ENCODE measurements at places on chromosomes 5 and 9.

DNA sequence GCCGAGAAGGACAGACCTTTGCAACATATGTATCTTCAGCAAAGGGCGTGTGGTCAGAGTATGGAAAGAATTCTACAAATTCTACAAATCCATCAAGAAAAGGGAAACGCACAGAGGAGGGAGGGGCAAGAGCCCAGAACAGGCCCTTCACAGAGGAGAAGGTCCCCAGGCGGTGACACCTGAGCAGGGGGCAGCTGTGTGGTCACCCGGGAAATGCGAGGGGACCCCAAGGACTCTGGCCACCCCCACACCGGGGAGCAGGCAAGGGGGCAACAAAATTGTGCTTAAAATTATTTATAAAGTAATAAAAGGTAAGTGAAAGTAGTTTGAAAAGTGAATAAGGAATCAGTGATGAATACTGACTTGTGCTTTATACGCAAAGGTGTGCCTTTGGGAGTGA is 17.6 kb downstream of the NACC2 start:
- no peak for DNase-seq

GRCh38 chr5:34802834-34803563 is 36.0 kb upstream of the TTC23L start:
- no peak for DNase-seq

DNA sequence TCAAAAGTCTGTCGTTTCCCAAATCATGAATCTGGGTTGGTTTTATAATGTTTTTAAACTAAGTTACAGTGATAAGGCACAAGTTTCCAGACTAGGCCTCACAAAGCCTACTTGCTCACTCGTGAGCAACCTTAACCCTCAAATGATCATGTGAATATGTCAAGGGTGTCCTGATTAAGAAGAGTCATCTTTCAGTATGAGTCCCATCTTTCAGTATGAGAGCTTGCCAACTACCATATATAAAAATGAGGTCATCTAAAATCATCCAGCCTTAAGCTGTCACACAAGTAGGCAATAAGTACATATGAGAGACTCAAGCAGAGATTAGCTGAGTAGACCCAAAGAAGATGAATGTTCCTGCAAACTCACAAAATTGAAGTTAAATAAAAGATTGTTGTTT is 668.4 kb upstream of the FAM174A start:
- DNase-seq: no peak

- DNase-seq: no peak
Observed at GRCh38 chr9:104911032-104911607, 16.8 kb downstream of the ABCA1 start.

- no peak for DNase-seq
Observed at GRCh38 chr5:158591301-158591863, 508.3 kb downstream of the EBF1 start.

DNA sequence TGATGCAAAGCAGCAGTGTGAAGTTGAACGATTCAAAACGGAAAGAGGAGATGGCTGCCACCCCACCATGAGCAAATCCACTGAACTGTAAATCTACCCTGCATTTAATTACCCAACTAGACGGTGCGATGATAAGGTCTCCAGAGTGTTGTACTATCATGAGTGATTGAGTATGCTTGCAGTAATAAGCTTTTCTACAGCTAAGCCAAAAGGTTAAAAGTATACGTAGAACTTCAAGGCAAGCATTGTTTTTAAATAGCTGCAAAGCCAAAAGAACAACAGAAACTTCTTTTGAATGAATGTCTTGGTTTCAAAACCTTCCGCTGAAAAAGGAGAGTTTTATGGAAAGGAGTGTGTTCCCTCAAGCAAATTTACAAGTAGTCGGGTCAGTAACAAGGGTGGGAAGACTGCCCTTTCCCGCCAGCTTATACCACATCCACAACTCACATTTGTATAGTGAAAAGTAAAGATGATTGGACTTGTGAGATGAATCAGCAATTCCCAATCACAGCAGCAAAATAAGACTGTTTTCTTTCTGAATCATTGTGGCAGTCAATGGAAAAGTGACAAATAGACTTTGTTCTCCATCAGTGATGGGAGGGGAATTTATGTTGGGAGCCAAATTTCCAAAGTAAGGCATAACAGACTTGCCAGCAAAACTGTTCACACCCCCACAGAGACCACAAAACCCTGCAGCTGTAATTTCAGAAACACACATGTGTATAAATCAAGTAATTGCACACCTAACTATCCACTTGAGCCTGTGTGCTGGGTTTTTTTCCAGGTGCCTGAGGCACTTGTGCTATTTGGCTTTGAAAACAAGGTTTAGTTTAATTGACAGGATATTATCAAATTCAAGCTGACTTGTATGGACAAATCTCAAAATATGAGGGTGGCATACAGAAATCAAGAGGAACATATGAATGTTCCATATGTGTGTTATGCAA is 407.7 kb upstream of the GRAMD2B start:
- no peak for DNase-seq

DNA sequence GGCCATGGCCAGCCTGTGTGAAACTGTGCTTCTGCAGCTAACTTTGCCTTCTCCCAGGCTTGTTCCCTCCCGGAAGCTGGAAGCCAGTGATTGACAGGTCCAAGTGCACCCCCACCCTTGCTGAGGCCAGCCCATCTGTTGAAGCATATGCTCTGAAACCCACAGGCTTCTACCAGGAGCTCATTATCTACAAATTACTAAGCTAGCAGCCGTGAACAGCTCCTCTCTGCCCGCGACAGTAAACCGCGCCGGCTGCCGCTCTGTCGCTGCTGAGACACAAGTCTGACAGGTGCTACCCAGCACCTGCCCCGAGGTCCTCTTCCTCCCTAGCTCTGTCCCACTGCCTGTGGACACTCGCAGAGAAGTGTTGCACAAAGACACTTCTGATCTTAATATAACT is 490.9 kb downstream of the GADD45G start:
- no peak for DNase-seq

- DNase-seq: no peak
Observed at GRCh38 chr5:111389390-111390082, 122.8 kb downstream of the STARD4 start.

- no peak for DNase-seq
Observed at GRCh38 chr5:72938206-72938605, 17.6 kb upstream of the FCHO2 start.

DNA sequence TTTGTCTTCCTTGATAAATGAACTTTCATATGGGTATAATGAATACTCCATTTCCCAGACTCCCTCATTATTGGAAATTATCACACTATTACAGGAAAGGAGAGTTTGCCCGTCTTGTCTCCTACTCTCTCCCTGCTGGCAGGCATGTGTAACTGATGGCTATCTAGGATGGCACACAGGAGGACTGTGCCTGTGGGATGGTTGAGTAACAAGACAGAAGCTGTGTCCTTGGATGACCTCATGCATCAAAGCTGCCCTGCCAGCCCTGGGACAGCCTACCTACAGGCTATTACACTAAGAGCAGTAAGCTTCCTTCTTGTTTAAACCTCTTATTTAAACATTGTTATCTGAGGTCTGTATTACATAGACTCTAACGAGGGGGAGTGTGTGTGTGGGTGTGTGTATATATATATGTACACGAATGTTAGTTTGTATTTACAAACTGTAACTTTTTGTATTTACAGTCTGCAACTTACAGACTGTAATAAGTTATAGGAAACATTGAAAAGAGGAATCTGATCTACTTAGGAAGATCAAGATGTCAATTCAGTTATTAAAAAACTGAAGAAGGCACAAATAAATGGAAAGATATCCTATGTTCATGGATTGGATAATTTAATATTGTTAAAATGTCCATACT is 247.6 kb upstream of the ACO1 start:
- no peak for DNase-seq

DNA sequence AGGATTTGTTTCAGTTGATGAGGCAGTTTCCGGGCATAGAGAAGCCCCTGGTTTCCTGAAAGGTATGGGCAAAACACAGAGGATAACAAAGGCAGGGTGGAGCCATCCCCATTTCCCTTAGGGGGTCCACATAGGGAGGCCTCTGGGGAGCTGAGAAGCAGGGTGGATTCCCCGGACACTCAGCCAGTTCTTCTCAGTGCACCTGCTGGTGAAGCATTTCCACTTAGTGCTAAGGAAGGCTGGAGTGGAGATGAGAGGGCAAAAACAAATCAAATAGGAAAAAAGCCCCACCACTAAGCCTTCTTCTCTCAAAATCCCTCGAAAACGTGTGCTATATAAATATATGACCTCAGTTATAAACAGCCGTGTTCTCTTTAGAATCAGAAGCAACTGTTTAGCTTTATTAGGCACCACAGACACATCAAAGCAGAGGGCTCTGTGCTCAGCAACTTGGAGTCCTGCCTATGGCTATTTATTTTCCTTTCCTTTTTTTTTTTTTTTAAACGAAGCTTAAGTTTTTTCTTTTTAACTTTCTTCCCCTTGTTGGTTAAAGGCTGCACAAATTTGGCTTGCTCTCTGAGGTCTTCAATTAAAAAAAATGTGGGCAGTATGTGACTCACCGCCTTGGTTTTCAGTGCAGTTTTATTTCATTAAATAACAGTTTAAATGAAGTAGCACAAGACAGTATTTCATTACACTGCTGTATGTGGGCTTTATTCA is 67.7 kb downstream of the PRDM6 start:
- DNase-seq: no peak

DNA sequence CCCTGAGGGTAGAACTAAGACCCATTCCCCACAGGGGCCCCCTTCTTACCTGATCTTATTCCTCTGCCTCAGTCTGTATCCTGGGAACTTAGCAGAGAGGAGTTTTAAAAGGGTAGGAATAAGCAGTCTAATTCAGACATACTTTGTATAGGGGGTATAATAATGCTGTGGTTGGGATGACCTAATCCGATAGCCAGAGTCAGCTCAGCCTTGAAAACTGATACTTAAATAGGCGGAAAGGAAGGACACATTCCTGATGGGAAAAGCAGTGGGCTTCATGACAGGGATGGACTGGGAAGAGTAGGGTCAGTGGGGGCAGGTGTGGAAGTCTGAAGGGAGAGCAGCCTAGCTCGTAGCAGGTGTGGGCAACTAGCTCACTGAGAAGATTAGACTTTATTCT is 52.2 kb upstream of the TESK1 start:
- no peak for DNase-seq

- no peak for DNase-seq
Observed at GRCh38 chr5:146794326-146795029, 84.1 kb downstream of the PPP2R2B start.

DNA sequence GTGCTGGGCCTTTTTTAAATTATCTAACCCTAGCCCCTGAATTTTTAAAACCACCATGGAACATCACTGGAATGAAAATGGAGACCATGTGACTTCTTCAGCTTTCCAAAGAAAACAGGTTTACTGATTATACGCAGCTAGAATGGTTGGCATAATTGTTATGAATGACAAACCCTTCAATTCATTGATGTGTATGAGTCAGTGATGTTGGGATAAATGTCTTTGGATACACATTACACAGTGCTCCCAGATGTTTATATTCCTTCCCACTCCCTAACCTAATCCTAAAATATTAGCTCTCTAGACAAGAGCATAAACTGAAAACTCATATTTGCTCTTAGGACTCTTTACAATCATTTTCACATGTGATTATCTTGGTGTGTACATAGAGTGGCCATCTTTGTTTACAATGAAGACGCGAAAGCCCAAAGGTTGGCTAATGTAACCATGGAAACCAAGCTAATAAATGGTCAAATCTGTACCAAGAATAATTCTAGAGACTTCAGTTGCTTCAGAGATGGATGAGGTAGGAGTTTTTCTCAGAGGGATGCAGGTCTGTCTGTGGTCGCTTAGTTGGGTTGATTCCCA is 131.2 kb upstream of the HMHB1 start:
- no peak for DNase-seq

- no peak for DNase-seq
Observed at GRCh38 chr9:112258106-112258505, 75.3 kb downstream of the PTBP3 start.

DNA sequence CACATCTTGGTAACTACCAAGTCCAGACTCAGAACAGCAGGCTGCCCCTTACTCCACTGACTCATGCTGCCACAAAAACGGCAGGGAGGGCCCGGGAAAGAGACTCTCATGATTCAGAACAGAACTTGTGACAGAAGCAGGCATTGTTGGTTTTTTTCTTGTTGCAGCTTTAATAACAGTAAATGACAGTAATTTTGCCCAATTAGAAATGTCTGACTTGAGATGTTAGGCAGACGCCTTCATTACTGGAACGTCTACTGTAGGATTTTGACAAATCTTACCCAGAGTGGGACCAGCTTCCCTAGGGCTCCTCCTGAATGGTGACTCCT is 77.9 kb downstream of the SEMA5A start:
- no peak for DNase-seq

GRCh38 chr9:108087781-108088180 is 598.2 kb upstream of the KLF4 start:
- DNase-seq: no peak

GRCh38 chr5:93715327-93715726 is 26.1 kb downstream of the POU5F2 start:
- no peak for DNase-seq

- no peak for DNase-seq
Observed at GRCh38 chr9:124222918-124223720, 34.6 kb upstream of the NEK6 start.

DNA sequence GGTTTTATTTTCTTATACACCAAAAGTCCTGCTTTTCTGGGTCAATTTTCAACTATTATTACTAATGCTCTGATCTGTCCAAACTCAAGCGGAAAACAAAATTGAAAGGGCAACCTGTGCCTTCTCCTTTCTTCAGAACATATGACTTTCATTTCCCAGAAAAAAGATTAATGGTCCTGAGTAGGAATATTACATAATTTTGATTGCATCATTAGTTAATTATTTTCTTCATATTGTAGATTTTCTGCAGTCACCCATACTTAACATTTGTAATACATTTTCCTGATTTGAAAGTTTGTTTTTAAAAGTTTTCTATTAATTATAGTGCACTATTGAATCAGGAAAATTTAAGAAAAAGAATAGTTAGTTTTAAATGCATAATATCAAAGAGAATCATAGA is 1.7 kb upstream of the PCDHB8 start:
- DNase-seq: no peak

DNA sequence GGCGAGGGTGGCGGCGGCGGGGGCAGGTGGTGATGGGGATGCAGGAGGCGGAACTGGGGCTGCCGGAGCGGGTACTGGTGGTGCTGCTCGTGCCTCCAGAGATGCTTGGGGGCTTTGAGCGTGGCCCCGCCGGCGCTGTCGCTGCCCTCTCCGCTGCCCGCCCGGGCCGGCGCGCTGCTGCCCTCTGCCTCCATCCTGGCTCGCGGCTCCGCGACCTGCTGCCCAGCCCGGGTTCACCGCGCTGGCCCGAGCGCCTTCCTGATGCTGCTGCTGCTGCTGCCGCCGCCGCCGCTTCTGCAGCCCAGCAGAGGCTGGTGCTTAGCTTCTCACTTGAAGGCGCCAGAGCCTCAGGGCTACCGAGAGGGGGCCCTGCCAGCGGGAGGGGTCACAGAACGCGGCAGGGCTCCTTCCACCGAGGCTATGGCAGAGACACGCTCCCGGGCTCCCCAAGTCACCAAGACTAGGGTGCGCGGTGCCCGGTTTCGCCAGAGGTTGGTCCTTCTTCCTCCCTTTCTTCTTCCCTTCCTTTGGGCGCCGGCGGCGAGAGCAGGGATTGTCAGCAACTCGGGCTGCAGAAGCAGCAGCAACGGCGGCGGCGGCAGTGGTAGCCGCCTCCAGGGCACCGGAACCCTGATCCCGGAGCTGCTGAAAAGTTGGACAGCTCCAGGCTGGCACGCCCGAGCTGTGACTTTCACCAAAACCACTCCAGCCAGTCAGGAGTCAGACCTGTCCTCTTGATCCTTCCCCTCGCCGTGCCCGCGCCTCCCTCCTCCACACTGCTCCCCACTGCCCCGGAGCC is at the start of gene PDE4D:
TSS of gene PDE4D (minus strand) at position 298 of the 799 bp plus-strand sequence.
- DNase-seq: no peak

GRCh38 chr5:41334758-41335157 is 121.4 kb upstream of the C6 start:
- DNase-seq: no peak

GRCh38 chr5:17190242-17190778 is 27.1 kb upstream of the BASP1 start:
- no peak for DNase-seq

Measured in stimulated activated CD4-positive, alpha-beta T cell treated with anti-CD3 and anti-CD28 coated beads, Interleukin-2, amount 100 ng/mL, for 4 hours (primary cell).